ENCODE measurements at places on chromosomes 12 and 14.

DNA sequence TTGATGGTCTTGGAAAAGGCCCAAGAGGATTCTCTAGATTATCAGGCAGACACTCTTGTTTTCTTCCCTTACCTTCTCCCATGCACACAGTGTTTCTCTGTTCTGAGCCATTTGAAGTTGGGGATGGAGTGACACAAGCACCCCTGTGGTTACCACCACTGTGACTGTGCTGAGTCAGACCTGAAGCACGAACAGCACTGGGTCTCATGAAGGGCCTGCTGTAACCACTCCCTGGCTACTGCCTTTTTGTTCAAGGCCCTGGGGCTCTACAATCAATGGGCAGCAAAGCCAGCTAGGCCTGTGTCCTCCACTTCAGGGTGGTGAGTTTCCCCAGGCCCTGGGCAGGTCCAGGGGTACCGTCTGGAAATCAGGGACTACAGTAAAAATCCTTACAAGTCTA, 65.5 kb downstream of the TSPAN8 start:
- H3K4me1 ChIP-seq: no peaks in the 10 kb centered on the region
- H3K27me3 ChIP-seq: no peaks in the 10 kb centered on the region
- H3K4me3 ChIP-seq: no peak overlapping the region

GRCh38 chr12:29795715-29796114, 12.0 kb upstream of the TMTC1 start:
- H3K27me3 ChIP-seq: no peaks in the 10 kb centered on the region
- no peak overlapping the region for H3K27ac ChIP-seq
- no peak for DNase-seq
- H3K36me3 ChIP-seq: no peaks in the 10 kb centered on the region

- H3K4me1 ChIP-seq: peaks cover 22% of the 10 kb centered on the region
- peaks cover 4% of the 10 kb centered on the region for H3K36me3 ChIP-seq
- no peak overlapping the region for H3K4me3 ChIP-seq
- H3K27me3 ChIP-seq: no peaks in the 10 kb centered on the region
- DNase-seq: no peak
These were observed 122.9 kb upstream of the RAP1B start for GRCh38 chr12:68487721-68488309.

DNA sequence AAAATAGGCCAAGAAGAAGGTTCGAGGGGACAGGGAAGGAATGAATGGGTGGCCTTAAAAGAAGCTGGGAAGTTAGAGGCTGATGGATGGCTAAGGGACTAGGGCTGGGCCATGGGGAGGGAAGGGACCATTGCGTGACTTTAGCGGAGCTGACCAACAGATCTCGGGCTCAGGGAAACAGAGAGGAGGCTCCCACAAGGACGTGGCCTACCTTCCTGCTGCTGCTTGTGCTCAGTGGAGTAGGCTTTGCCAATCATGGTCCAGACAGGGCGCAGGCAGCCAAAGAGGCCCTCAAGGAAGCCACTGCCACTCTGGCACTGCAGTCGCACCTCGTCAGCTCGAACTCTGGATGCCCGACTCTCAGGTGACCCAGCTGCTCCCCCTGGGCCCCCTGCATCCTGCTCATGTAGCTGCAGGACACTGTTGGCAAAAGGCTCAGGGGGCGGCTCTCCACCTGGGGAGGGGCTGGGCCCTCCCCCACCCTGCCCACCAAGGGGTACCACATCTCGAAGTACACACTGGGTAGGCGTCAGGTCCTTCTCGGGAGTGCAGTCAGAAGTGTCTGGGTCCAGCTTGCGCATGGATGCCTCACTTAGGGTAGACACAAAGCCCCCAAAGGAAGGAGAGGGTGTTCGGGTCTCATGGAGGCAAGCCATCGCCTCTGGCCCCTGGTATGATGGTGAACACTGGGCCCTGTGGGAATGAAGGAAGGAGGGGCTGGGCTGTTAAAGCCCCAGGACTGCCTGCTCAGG, 12.3 kb downstream of the MAP3K12 start:
- H3K4me3 ChIP-seq: no peak overlapping the region
- H3K36me3 ChIP-seq: peaks cover 45% of the 10 kb centered on the region
- peak overlapping the region; percentile 52 for H3K27ac ChIP-seq

- H3K4me3 ChIP-seq: no peak overlapping the region
- no peaks in the 10 kb centered on the region for H3K36me3 ChIP-seq
- H3K27ac ChIP-seq: no peak overlapping the region
- no peak for DNase-seq
These were observed 23.7 kb downstream of the CEP170B start for GRCh38 chr14:104888489-104889374.

DNA sequence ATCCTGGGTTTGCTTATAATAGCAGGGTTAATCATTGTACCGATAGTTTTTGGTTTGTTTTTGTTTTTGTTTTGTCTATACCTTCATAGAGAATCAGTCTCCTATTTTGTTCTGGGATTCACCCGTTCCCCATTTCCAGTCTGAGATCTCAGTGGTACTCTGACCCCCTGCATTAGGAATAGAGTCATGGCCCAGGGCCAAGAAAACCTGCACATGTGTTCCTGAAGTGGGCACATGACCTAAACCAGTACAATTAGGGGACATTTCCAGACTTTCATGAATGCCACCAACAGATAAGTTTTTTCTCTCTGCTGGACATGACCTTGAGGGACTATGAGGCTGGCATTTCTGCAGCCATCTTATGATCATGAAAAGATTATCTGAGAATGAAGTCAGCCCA, 52.5 kb downstream of the MRPL42 start:
- DNase-seq: no peak
- H3K4me1 ChIP-seq: peaks cover 3% of the 10 kb centered on the region
- H3K27ac ChIP-seq: no peak overlapping the region
- H3K36me3 ChIP-seq: no peaks in the 10 kb centered on the region
- peaks cover 12% of the 10 kb centered on the region for H3K27me3 ChIP-seq

DNA sequence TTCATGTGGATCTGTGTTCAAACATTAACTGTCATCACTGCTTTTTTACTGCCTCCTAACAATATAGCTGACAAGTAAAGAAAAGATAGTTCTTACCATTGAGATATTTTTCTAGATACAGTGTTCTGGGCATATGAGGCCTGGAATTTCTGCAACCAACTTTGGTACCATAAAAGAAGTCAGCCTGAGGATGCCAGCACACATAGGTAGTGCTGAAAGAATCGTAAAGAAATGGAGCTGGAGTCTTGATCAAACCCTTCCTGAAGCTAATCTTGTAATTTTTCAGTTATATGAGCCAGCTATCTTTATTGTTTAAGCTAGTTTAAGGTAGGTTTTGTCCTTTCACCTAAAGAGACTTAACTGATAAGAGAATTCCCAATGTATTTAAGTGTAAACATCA, 11.3 kb downstream of the ERG28 start:
- H3K36me3 ChIP-seq: peaks cover 32% of the 10 kb centered on the region
- DNase-seq: no peak
- H3K4me1 ChIP-seq: peaks cover 4% of the 10 kb centered on the region
- no peak overlapping the region for H3K4me3 ChIP-seq

GRCh38 chr12:93130366-93131054, 201.4 kb upstream of the EEA1 start:
- H3K4me1 ChIP-seq: peaks cover 10% of the 10 kb centered on the region
- peaks cover 2% of the 10 kb centered on the region for H3K27me3 ChIP-seq
- DNase-seq: no peak
- no peak overlapping the region for H3K4me3 ChIP-seq
- H3K36me3 ChIP-seq: no peaks in the 10 kb centered on the region

DNA sequence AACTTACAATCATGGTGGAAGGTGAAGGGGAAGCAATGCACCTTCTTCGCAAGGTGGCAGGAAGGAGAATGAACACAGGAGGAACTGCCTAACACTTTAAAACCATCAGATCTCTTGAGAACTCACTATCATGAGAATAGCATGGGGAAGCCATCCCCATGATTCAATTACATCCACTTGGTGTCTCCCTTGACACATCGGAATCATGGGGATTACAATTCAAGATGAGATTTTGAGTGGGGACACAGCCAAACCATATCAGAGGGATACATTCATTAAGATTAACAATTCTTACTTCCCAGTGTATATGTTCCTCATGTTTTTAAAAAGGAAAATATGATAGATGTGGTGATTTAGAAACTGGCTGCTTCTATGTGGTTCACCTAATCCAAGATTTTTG, 117.9 kb downstream of the PDE3A start:
- no peak overlapping the region for H3K27ac ChIP-seq
- H3K4me1 ChIP-seq: no peaks in the 10 kb centered on the region
- no peaks in the 10 kb centered on the region for H3K27me3 ChIP-seq
- no peaks in the 10 kb centered on the region for H3K36me3 ChIP-seq
- no peak for DNase-seq

DNA sequence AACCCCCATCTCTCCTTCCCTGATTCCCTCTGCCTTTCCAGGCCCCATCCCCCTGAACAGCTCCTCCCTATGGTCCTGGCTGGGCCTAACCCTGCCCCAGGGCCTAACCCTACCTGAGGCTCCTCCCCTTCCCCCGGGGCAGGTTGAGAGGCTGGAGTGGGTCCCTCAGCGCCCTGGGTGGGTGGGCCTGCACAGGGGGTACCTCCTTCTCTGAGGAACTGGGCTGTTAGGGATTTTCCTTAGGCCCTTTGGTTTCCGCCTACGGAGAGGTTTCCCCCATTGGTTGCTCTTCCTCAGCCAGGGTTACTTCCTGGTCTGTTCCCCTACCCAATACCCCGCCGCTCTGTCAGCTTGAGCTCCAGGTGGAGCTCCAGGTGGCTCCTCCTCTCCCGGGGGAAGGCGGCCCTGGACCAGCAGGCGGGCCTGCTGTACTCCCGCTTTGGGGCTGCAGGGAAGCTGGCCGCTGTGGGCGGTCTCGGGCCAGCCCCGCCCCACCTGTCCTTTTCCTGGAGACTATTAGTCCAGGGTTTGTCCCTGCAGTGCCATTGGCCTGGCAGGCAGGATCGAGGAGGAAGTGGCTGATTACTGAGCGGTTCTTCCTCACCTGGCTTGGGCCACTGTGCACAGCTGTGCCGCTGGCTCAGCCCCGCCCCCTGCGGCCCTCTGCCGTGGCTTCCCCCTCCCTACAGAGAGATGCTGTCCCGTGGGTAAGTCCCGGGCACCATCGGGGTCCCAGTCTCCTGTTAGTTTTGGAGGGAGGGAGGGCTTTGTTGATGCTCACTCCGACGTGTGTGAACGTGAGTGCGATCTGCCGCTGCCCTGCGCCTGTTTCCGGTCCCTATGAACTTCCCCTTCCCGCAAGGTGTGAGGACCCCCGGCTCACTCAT, 2.5 kb downstream of the C12orf57 start:
- peaks cover 82% of the 10 kb centered on the region for H3K4me1 ChIP-seq
- H3K4me3 ChIP-seq: peak overlapping the region; percentile 88
- peak; percentile 73 for DNase-seq

- H3K4me3 ChIP-seq: no peak overlapping the region
- H3K27me3 ChIP-seq: no peaks in the 10 kb centered on the region
- H3K4me1 ChIP-seq: no peaks in the 10 kb centered on the region
- H3K36me3 ChIP-seq: peaks cover 42% of the 10 kb centered on the region
- no peak for DNase-seq
- no peak overlapping the region for H3K27ac ChIP-seq
These were observed 24.7 kb downstream of the TRAPPC6B start for GRCh38 chr14:39145266-39145966.

- no peaks in the 10 kb centered on the region for H3K27me3 ChIP-seq
- H3K36me3 ChIP-seq: no peaks in the 10 kb centered on the region
- no peak for DNase-seq
- H3K4me1 ChIP-seq: no peaks in the 10 kb centered on the region
These were observed 217.1 kb downstream of the EXOC5 start for GRCh38 chr14:57051633-57052032.

DNA sequence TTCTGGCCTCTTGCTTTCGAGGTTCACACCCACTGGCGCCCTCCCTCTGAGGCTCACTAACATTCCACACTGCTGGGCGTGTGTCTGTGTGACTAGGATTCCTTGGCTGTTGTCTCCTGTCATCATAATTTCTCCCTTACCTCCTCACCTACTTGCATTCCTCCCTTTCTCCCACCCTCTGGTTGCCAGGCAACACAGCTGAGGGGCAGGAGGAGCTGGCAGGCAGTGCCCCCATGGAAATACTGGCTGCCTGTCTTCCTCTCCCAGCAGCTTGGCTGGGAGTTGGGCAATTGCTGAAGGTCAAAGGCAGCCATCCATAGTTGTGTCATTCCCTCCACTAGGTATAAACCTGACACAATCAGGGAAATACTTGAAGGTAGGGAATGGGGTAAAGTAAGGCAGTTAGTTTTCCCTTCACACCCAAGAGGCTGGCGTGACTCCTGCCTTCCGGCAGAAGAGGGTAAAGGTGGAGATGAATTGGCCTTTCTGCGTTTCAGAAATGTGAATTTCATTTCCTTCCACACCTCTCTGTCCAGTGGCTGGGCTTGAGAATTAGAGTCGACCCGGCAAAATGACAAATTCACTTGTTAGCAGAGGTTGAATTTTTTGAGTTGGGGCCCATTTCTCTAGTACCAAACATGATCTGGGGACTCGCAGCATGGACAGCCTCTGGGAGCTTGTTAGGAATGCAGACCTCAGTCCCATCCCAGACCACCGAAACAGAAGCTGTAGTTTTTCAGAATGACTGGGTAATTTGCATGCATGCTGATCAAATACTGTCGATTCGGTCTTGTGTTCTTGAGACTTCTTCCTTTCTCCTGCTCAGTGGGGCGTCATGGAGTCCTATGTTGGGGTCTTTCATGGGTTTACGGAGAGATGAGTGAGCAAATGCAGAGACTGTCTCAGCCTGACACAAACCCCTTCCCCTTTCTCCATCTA, 24.3 kb upstream of the EMP1 start:
- peaks cover 2% of the 10 kb centered on the region for H3K36me3 ChIP-seq
- peak; percentile 12 for DNase-seq
- peaks cover 41% of the 10 kb centered on the region for H3K27me3 ChIP-seq
- H3K4me3 ChIP-seq: no peak overlapping the region
- H3K4me1 ChIP-seq: peaks cover 27% of the 10 kb centered on the region

DNA sequence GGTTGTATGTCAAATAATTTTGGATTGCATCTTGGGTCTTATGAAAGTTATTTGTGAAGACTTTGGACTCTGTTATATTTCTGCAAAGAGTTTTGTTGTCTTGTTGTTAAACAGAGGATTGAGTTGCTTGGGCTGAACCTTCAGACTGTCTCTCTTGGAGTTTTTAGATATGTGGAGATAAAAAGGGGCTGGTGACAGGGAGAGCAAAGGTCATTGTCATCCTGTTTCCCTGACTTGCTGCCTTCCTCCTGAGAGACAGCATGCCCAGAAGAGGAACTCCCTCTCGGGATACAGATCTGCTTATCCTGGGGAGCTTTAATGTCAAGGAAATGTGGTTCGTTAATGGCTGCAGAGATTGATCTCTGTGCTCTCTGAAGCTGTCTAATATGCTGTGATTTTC, 47.6 kb upstream of the RFLNA start:
- no peak for DNase-seq
- H3K36me3 ChIP-seq: no peaks in the 10 kb centered on the region
- no peak overlapping the region for H3K27ac ChIP-seq
- no peak overlapping the region for H3K4me3 ChIP-seq
- H3K27me3 ChIP-seq: peaks cover 12% of the 10 kb centered on the region

DNA sequence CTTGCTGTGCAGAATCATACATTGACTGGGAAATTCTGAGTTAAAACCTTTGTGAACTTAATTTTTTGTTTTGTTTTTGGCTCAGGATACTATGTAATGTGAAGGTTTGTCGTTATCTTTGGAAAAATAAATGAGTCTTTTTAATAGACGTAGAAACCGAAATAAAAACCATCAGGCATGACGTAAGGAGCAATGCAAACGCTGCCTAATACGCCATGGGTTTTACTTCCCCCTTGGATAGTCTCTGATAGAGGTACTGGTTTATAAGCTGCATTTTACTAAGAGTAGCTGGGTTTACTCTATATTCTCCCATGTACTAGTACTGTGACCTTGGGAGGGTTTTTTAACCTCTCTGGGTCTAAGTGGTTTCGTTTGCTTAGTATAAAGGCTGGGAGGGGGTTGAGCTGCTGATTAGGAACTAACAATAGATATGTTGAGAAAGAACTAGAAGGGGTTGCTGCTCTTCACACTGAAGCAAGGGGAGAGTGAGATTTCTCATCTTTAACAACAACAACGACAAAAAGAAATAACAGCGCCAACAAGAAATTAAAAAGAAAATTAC, 66.8 kb upstream of the SLCO1C1 start:
- DNase-seq: no peak
- no peak overlapping the region for H3K4me3 ChIP-seq
- no peak overlapping the region for H3K27ac ChIP-seq
- H3K36me3 ChIP-seq: no peaks in the 10 kb centered on the region

Measured in activated CD8-positive, alpha-beta T cell treated with anti-CD3 and anti-CD28 coated beads, Interleukin-2, amount 10 ng/mL, durations not matched to agents 7 days and 5 days (primary cell).